Activated CD4-positive, alpha-beta T cell treated with anti-CD3 and anti-CD28 coated beads for 4 hours (primary cell): ENCODE measurements at places on chromosomes 5 and 9.

DNA sequence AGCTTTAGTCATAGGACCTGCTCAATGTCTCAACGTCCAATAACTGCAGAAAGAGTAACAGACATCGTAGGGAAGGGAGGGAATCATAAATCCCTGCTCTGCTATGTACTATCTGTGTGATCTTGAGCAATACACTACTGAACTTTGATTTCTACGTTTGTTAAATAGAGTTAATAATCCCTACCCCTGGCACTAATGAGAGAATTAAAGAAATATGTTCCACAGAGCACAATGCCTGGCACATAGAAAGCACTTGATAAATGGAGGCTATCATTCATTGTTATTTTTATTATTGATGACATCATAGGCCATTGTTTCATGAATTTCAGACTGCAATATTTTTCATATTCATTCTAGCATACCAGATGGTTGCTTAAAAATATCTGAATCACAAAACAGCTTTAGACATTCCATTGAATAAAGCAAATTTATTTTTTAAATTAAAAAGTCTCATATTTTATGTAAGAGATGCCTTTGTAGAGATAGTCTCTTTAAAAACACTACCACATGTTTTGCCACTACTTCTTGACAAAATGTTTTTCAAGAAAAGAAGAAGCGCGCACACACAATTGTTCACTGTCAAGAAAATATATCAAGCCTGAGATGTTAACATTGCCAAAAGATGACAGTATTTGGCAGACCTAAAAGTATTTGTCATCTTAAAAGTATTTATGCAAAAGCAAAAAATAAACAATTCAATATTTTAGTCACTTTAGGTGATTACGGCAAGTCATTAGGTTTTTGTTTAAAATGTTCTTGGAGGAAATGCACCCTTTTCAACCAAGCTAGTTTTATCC lies 108.5 kb downstream of the EBF1 start:
- DNase-seq: no peak

DNA sequence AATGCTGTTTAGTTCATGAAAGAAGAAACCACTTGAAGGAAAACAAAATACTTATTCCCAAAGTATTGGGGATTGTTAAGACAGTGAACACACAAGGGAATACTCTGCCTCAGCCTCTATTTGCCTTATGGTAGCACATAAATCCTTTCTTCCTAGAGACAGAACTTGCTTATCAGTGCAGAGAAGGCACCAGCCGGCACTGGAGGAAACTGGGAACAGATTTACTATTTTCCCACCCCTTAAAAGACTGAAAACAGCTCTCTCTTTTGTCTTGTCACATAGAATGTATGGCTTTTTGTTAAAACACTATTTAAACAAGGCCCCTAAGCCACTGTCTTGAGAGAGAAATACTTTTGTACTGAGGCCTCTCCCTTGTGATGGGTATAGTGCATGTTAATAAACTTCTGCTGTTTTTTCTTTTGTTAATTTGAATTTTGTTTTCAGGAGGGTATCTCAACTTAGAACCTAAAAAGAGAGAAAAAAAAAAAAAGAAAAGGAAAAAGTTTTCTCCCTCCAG lies 40.7 kb upstream of the EDIL3 start:
- no peak for DNase-seq

GRCh38 chr5:53099546-53099945 lies 10.0 kb downstream of the MOCS2 start:
- DNase-seq: no peak

- no peak for DNase-seq
These were observed 30.8 kb downstream of the KLHL3 start for GRCh38 chr5:137705106-137705505.

- no peak for DNase-seq
These were observed 711 bp downstream of the IRX1 start for GRCh38 chr5:3596261-3596825.

DNA sequence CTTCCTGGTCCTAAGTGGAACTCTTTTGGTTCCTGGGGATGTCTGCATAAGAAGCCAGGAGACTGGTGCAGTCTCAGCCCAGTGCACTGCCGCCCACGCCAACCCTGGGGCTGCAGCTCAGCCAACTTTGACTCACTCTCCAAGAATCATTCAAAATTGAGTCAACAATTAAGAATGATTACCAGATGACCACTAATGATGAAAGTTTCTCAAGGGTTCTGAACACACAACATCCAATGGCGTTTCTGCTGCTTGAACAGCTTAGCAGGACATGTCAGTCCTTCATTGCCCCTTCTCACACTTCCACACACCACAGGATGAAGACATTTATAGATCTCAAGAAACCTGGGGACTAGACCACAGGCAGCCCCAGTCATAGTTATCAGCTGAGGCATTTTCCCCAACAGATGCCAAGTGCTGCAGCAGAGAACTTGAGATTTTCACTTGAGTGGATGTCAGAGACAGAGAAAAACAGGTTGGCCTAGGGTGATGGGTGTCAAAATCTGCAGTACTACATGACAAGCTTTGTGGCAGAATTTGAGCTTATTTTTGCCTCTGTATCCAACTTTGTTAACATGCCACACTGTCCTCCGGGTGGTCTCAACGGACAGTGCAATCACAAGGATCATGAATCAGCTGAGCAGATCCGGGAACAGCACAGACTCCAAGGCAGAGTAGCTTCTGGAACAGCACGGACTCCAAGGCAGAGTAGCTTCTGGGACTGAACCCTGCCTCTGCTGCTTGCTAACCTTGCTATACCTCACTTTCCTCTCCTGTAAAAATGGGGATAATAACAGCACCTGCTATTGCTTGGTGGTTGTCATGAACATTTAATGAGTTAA lies 356.1 kb downstream of the SPOCK1 start:
- no peak for DNase-seq
